ENCODE measurements at places on chromosomes 1 and 21.

- DNase-seq: no peak
Measured at GRCh38 chr1:39707506-39707905, 16.3 kb upstream of the HPCAL4 start.

GRCh38 chr1:165525708-165526107 lies 18.1 kb upstream of the LRRC52 start:
- no peak for DNase-seq

GRCh38 chr21:31606081-31606874 lies 53.2 kb upstream of the SOD1 start:
- no peak for DNase-seq

GRCh38 chr1:247536340-247536739 lies at the start of gene OR2C3:
OR2C3 (minus strand) TSS chr1:247536440; CDS start chr1:247532511, 3,929 bp downstream.
- no peak for DNase-seq

GRCh38 chr1:40853885-40854170 lies 8.3 kb downstream of the CITED4 start:
- no peak for DNase-seq

GRCh38 chr1:226125831-226126230 lies 60.7 kb downstream of the ACBD3 start:
- DNase-seq: no peak

DNA sequence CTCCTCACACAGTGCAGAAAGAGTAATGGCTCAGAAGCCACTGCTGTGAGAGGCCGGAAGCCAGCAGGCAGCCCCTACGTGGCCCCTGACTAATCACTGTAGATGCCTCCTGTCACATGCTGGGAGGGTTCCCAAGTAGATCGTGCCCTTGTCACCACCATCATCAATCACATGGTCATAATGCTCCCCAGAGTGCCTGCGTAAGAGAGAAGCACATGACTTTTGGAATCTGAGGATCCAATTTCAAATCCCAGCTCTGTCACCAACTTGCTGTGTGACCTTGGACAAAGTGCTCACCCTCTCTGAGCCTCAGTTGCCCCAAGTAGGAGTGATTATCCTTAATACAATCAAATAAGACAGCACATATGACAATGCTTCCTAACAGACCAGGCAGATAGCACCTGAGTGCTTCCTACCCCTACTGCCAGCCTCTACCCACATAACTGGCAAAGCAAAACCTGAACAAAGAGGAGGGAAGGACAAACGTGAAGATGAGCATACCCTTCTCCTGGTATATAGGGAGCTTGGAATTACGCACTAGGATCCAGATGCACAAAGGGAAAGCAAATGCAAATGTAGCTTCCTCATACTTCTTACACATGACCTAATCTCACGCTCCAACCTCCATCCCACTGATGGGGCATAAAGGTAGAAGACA lies 65.7 kb downstream of the SDC3 start:
- DNase-seq: no peak

DNA sequence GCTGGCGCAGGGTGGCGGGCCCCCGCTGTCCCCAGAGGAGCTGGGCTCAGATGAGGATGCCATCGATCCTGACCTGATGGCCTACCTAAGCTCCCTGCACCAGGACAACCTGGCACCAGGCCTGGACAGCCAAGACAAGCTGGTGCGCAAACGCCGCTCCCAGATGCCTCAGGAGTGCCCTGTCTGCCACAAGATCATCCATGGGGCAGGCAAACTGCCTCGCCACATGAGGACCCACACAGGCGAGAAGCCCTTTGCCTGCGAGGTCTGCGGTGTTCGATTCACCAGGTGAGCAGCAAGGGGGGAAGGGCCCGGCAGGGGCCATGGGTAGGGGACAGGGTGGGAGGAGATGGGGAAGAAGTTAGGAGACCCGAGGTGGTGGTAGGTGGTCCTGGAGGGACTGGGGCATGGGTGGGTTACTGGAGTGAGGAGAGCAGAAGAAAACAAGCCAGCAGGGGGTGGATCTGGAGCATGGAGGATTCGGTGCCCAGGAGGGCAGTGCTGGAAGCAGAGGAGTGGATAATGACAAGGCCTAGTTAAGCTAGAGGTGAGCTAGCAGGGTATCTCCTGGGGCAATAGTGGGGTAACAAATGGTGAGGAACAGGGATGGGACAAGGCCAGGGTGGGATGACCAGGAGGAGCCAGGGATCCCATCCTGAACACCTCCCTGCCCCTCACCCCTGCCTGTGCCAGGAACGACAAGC lies 13.1 kb downstream of the ZBTB7B start:
- no peak for DNase-seq

GRCh38 chr1:205681364-205681763 lies 1.1 kb upstream of the SLC45A3 start:
- DNase-seq: no peak

GRCh38 chr1:197598935-197599334 lies 176.3 kb downstream of the DENND1B start:
- no peak for DNase-seq

GRCh38 chr1:94803517-94804441 lies 16.4 kb upstream of the SLC44A3 start:
- DNase-seq: no peak

DNA sequence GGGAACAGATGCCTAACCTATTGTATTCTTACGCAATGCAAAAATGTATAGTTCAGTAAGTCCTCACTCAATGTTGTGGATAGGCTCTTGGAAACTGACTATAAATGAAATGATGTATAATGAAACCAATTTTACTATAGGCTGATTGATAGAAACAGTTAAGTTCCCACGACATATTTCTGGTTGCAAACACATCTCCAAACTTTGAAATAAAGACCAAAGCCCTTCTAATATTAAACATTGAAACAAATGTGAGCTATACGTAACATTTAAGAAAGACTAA lies 29.1 kb downstream of the MAP3K21 start:
- DNase-seq: no peak

All from stimulated activated naive CD4-positive, alpha-beta T cell treated with Interleukin-2 at 50 U/mL for 16 hours (primary cell).